ENCODE measurements at places on chromosomes 11 and 22. TPM values are rescaled to one million over a fixed set of nuclear protein-coding genes. Genes with fewer than 3 reads are reported as not detected.
A peak's percentile ranks its signal among the peaks of the same experiment; 100 is the strongest.

DNA sequence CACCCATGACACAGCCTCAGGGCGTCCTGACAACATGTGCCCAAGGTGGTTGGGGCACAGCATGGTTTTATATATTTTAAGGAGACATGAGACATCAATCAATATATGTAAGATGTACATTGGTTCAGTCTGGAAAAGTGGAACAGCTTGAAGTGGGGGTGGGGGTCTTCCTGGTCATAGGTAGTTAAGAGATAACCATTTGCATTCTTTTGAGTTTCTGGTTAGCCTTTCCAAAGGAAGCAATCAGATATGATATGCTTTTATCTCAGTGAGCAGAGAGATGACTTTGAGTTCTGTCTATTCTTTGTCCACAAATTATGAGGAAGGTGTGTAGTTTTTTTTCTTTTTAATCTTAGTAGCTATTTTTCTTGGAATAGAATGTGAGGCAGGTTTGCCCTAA, 10.1 kb upstream of the ANAPC15 start:
- no peak for DNase-seq

- DNase-seq = no peak
Measured at GRCh38 chr22:38049812-38050619, 7.2 kb upstream of the PICK1 start.

DNA sequence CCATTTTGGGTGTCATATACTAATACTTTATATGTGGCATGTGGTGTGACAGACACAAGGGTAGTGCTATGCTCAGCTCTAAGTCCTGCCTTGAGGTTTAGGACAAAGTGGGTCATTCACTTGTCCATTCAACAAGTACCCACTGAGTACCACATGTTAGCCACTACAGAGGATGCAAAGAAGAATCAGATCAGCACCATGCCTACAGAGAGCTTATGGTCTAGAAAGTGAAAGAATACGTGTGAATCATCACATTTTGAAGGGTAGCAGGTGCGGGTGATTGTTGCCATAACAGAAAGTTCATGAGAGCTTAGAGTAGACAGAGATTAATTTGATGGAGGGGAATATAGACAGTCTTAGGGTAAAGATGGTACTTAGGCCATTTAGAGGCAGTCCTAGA, 18.3 kb downstream of the CLMP start:
- DNase-seq = no peak

- DNase-seq = peak; percentile 69
Measured at GRCh38 chr11:122690801-122691548, 35.5 kb downstream of the UBASH3B start.

- DNase-seq = no peak
Measured at GRCh38 chr11:106397787-106398501, 320.5 kb downstream of the AASDHPPT start.

DNA sequence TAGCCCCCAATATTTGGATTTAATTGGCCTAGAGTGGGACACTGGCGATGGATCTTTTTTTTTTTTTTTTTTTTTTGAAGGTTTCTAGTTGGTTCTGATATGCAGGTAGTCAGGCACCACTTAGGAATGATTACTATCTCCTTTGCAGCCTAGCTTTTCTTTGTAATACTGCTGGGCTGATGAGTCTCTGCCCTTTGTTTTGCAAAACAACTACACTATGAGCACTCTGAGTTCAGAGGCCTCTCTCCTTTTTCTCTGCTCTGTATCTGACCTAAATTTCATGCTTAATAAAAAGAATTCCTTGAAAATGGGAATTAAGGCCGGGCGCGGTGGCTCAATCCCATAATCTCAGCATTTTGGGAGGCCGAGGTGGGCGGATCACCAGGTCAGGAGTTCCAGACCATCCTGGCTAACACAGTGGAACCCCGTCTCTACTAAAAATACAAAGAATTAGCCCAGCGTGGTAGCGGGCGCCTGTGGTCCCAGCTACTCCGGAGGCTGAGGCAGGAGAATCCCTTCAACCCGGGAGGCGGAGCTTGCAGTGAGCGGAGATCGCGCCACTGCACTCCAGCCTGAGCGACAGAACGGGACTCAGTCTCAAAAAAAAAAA, 1312.3 kb downstream of the FAM181B start:
- DNase-seq = no peak

DNA sequence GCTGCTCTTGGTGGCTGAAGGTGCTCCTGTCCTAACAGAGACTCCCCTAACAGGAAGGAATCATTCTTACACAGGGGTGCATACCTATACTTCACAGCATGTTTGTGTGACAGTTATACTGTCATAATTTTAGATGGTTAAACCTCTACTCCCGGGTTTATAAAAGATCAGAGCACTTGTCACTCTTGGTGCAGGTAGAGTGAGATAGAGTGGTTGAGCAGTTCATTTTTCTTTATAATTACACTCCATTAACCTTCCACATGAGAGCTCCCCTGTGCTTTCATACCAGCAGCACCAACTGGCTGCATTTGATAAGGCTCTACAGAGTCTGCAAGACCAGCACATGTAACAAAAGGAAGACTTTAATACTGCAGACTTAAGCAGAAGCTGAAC, 72.9 kb downstream of the LARGE2 start:
- DNase-seq = no peak

- DNase-seq = no peak
Measured at GRCh38 chr11:117824571-117825537, at the start of gene FXYD2. Gene FXYD2 (minus strand): TSS chr11:117824744. CDS start chr11:117824678, 66 bp downstream.

DNA sequence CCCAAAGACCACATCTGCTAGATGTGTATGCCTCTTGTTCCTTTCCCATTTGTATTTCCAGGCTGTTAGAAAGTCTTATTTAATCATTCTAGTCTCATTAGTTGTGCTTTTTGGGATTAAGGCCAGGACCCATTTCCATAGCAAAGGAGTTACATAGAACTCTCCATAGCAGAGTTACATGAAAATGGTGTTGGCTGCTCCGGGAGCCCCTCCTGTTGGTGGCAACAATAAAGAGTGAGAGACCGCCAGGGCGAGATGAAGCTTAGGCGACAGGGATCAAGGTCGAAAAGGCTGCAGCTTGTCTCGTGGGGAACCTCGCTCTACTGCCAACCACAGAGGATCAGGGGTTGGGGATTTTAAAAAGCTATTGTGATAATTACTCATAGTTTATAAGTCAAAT, 58.3 kb downstream of the GRIK4 start:
- DNase-seq = no peak

GRCh38 chr11:108697872-108698473, 33.1 kb downstream of the DDX10 start:
- peak; percentile 58 for DNase-seq

- no peak for DNase-seq
Measured at GRCh38 chr11:112279901-112280267, 19.2 kb upstream of the PLET1 start.

GRCh38 chr11:94455861-94456260, 37.8 kb downstream of the MRE11 start:
- DNase-seq = no peak

DNA sequence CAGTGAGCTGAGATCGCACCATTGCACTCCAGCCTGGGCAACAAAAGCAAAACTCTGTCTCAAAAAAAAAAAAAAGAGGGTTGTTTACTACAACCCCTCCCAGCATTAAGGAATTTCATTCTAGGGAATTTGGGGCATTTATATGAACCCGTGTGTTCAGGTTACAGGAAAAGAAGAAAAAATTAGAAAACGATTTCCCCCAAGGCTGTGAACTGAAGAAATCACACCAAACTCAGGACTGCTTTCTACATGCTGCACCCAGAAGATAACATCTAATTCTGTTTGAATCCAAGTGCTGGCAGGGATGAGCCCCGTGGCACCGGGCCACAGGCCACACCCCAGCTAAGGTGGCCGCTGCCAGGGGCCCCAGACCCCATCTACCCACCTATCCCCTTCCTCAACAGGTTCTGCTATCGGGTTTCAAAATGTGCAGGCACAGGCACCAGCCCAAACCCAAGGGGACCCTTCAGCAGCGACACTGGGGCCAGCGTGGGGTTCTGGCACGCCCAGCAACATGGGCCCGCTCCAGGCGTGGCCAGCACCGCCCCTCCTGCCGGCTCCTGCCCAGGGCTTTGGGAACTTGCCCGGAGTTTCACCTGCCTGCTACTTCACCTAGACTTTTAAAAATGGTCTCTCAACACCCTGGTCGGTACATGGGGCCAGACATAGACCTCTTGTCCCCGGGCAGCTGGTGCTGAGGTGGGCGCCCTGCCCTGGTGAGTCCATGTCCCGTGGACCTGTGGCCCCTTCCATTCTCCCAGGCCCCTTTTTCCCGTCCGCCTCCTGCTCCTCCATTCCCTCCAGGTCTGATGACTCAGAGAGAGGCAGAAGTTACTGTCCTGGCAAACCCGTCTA, 11.8 kb downstream of the CELSR1 start:
- no peak for DNase-seq

- DNase-seq = no peak
Measured at GRCh38 chr22:42367980-42368378, 64.2 kb downstream of the NFAM1 start.

DNA sequence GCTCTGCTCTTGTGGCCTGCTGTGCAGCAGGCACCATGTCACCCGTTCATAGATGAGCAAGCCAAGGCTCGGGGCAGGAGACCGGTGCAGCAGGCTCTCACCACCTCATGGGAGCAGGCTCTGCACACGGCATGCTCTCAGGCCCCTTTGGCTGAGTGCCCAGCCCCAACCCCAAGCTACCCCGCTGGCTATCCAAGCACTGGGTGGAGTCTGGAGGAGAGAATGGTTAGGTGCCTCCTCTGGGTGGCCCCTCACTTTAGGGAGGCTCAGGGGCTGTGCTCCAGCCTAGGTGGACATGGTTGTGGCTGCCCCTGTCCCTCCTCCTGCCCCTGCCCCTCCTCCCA, 199.9 kb downstream of the IGLL1 start:
- DNase-seq = no peak

The UPK3A gene
- not detected for polyA plus RNA-seq
